ENCODE measurements at places on chromosomes 2 and 18. TPM values are rescaled to one million over a fixed set of nuclear protein-coding genes. Genes with fewer than 3 reads are reported as not detected.

DNA sequence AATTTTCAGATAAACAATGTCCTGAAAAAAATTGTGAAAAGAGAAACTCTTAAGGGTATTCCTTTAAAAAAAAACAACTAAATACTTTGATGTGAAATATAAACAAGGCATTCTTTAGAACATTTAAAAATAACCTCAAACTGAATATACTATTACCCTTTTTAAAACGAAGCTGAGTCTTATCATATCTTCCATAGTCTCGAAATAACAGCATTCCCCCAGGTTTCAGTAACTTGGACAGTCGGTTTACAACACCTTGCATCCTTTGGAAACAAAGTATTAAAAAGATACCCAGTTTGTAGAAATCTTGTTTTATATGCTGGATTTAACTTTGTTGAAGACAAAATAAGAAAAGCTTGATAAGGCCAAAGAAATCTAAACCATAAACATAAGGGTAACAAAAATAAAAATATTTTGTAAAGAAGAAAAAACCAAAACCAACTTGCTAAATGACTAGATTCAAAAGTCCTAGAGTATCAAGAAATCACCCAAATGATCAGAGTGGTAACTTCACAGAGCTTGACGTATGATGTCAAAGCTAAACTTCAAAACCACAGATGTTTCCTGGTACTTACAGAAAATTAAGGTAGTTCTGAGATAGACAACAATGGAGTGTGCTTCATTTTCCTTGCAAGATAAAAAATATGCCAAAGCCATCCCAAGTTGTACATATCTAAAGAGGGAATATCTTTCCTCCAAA, 107.8 kb downstream of the METTL8 start:
- H3K4me3 ChIP-seq: peak overlapping the region; percentile 14
- H3K27ac ChIP-seq: peak overlapping the region; percentile 17
- peaks cover 20% of the 10 kb centered on the region for H3K4me1 ChIP-seq
- H3K36me3 ChIP-seq: peaks cover 27% of the 10 kb centered on the region

DNA sequence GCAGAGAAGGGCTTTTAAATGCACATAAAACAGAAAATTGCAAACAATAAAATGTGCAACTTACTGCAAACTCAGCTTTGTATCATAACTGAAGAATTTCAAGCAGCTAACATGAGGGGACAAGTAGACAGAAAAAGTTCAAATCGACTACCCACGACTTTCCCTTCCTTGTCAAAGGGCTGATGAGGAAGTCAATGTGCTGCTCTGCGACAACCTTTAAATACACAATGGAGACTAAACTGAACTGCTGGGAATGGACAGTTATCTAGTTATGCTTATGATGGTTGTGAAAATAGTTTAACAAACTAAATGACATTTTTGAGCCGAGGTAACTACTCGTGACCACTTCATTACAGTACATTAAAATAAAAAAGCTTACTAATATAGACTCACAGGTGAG, 84.1 kb downstream of the INO80D start:
- peaks cover 21% of the 10 kb centered on the region for H3K36me3 ChIP-seq
- H3K4me1 ChIP-seq: peaks cover 7% of the 10 kb centered on the region
- no peak for DNase-seq
- no peak overlapping the region for H3K27ac ChIP-seq
- H3K27me3 ChIP-seq: no peaks in the 10 kb centered on the region

DNA sequence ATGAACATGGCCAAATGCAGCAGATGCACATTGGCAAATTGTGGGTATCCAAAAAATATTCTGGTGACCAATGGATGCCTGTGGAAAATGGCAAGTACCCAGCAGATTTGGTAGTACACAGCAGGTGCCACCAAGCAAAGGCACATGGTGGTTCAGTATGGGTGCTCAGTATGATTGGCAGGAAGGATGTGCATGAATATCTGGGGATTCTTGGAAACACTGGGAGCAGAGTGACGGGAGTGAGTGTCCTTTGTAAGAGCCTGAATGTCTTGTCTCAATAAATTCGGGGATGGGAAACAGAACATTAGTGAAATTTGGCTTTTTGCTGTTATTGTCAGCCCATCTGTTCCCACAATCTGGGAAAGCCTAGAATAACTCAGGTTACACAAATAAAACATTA, 36.8 kb upstream of the ACADL start:
- H3K36me3 ChIP-seq: no peaks in the 10 kb centered on the region
- no peak overlapping the region for H3K27ac ChIP-seq
- H3K4me3 ChIP-seq: no peak overlapping the region

DNA sequence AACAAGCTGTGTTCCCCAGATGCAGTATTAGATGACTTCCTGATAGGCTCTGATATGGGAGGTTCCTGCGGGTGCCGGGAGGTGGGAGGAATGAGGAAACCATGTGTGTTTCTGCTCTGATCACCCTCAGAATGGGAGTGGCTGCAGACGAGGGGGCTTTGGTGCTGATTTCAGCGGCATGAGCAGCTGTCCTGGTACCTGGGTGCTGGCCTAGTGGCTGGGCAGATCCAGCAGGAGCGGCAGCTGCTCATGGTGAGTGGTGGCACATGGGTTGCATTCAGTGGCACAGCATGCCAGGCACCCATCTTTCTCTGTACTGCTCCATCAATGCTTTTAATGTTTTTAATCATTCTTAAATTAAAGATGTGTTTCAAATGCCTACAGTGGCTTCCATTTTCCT, 177.2 kb upstream of the NETO1 start:
- H3K27ac ChIP-seq: no peak overlapping the region
- no peaks in the 10 kb centered on the region for H3K4me1 ChIP-seq
- no peak overlapping the region for H3K4me3 ChIP-seq
- H3K36me3 ChIP-seq: no peaks in the 10 kb centered on the region
- H3K27me3 ChIP-seq: no peaks in the 10 kb centered on the region

DNA sequence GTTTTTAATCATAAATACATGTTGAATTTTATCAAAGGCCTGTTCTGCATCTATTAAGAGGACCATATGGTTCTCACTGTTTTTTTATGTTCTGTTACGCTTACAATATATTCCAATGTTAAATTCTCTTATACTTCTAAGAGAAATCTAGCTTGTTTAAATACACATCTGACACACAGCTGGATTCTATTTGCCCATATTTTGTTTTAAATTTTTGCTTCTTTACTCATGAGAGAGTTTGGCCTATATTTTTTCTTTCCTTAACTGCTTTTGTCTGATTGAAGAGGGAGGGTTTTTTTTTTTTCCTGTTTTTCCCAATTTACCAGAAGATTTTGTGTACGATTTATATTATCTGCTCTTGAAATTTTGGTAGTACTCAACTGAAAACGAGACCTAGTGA, 34.9 kb downstream of the RNF144A start:
- H3K27me3 ChIP-seq: no peaks in the 10 kb centered on the region
- no peak overlapping the region for H3K4me3 ChIP-seq
- H3K27ac ChIP-seq: no peak overlapping the region
- peaks cover 44% of the 10 kb centered on the region for H3K36me3 ChIP-seq
- H3K4me1 ChIP-seq: peaks cover 28% of the 10 kb centered on the region
- no peak for DNase-seq

GRCh38 chr2:182754231-182754630, 38.2 kb downstream of the DNAJC10 start:
- peaks cover 33% of the 10 kb centered on the region for H3K36me3 ChIP-seq
- no peaks in the 10 kb centered on the region for H3K4me1 ChIP-seq
- no peak for DNase-seq
- no peak overlapping the region for H3K4me3 ChIP-seq
- no peak overlapping the region for H3K27ac ChIP-seq

GRCh38 chr2:111716905-111717775, 166.9 kb downstream of the ANAPC1 start:
- peaks cover 2% of the 10 kb centered on the region for H3K27me3 ChIP-seq
- DNase-seq: no peak
- no peak overlapping the region for H3K4me3 ChIP-seq

Gene PLB1
- 0.30 TPM for total RNA-seq
